ENCODE measurements at places on chromosomes 7 and 10.

GRCh38 chr7:18305866-18306265, 189.7 kb upstream of the HDAC9 start:
- DNase-seq, result no peak

- DNase-seq, result no peak
Observed at GRCh38 chr7:130231792-130232191, 24.1 kb downstream of the SSMEM1 start.

GRCh38 chr10:60390224-60390626, 550 bp upstream of the ANK3 start:
- no peak for DNase-seq

- no peak for DNase-seq
Observed at GRCh38 chr7:144830024-144830785, 5.6 kb downstream of the TPK1 start.

- no peak for DNase-seq
Observed at GRCh38 chr10:102646610-102647442, 2.5 kb downstream of the TRIM8 start.

- DNase-seq, result no peak
Observed at GRCh38 chr7:26507108-26507987, 215.7 kb downstream of the SNX10 start.

DNA sequence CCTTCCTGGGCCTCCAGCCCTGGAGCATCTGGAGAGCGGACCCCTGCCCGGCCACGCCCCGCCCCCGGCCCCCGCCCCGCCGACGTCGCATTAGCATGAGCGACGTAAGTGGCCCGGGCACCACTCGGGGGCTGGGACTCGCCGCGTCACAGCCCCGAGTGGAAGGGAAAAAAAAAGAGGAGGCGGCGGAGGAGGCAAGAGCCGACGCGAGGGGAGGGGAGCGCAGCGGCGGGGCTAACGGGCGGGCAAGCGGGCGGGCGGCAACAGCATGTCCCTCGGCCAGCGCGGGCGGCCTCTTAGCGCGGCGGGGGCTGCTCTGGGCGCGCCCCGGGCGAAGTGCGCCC, at the start of gene SLC18A3:
Gene SLC18A3 (plus strand): TSS at position 197 of the 344 bp plus-strand sequence. CDS start 431 bp downstream, outside the sequence.
- DNase-seq, result no peak

- DNase-seq, result no peak
Observed at GRCh38 chr10:625333-625696, 64.2 kb downstream of the DIP2C start.

GRCh38 chr7:18610331-18610948, 114.9 kb downstream of the HDAC9 start:
- no peak for DNase-seq

GRCh38 chr10:131004276-131004675, 307.2 kb downstream of the TCERG1L start:
- DNase-seq, result no peak
